ENCODE measurements at places on chromosomes 4 and X. TPM values are rescaled to one million over a fixed set of nuclear protein-coding genes. Genes with fewer than 3 reads are reported as not detected.

The GABRQ gene
- 3.8 TPM for total RNA-seq

The RNF4 gene
- 88.5 TPM for total RNA-seq

The HMX1 gene
- total RNA-seq: 0.26 TPM

The ARHGEF6 gene
- total RNA-seq: 3.6 TPM

The ERAS gene
- not detected for total RNA-seq

- no peak for DNase-seq
Observed at GRCh38 chr4:41318839-41319530, 62.3 kb downstream of the UCHL1 start.

DNA sequence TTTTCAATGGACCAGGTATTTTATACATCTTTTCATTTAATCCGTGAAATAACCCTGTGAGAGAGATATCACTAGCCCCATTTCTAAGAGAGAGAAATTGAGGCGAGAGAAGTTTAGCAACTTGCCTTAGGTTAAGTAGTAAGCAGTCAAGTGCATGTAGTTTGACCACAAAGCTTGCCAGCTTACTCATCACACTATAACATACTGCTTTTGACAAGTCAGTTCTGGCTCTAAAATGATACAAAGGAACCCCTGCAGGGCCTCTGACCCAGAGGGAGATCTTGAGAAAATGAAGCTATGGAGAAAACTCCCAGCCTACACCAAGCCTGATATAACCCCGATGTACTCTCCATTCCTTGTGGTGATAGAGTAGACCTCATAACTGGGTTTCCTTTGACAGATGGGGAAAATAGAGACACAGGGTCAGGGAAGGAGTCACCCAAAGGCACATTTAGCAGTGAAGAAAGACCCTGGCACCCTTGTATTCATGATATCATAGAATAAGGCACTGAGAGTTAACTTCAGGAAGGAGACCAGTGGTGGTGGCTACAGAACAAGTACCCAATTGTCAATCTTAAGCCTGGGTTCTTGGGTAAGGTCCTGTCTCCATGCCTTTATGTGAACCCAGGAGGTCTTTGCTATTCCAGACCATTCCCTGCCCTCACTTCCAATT is 60.2 kb upstream of the MSN start:
- no peak for DNase-seq

DNA sequence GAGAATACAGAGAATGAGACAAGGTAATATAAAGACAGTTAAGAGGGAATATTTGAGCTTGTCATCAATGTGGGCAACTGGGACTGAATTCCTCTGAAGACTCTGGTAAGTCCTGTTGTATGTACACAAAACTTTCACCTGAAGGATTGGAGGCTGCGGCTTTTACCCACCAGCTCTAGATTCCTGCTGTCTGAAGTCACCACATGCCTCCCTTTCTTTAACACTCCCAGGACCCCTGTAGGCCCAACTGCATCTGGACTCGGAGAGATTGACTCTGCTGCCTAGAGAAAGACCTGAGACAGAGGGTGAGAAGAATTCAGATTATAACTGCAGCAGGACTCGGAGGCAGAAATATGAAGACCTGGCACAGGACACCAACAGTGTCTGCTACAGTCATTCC is 1048.0 kb downstream of the PDHA2 start:
- DNase-seq: peak; percentile 27

DNA sequence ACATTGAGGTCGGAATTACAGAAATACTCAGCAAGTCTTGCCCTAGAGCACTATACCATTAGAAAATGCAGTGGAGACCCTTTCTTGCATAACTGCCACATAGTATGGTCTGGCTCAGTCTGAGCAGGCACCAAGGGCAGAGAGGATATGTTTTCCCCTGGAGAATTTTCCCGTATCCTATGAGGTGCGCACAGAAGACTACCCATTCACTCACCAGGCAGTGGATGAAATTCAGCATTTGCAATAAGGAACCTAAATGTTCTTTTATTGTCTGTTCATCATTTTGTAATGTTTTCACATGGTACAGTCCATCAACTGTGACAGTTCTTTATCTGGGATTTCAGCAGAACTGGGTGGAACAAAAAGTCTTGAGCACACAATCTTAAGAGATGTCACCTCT is 15.5 kb downstream of the JADE3 start:
- no peak for DNase-seq

DNA sequence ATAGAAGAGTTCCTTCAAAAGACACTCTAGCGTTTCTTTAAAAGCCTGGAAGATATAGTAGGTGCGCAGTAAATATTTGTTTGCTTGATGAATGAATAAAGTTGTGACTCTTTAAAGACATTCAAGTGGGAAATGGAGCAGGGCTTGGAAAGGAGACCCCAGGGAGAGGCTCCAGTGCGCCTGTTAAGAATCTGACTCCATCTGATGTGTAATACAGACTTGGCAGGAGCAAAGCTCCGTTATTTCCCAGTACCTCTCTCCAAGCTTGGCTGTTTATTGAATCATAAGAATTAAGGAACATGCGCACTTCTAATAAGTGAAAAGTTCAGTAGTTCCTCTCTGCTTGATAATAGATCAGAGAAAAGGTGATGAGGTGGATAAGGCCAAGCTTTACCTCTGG is 18.8 kb upstream of the KLHL8 start:
- no peak for DNase-seq
